Cerebellum (tissue), 4 donors: ENCODE measurements at places on chromosomes 11 and 22.

GRCh38 chr22:48396785-48397530, 1430.7 kb downstream of the BRD1 start:
- no peak for DNase-seq

DNA sequence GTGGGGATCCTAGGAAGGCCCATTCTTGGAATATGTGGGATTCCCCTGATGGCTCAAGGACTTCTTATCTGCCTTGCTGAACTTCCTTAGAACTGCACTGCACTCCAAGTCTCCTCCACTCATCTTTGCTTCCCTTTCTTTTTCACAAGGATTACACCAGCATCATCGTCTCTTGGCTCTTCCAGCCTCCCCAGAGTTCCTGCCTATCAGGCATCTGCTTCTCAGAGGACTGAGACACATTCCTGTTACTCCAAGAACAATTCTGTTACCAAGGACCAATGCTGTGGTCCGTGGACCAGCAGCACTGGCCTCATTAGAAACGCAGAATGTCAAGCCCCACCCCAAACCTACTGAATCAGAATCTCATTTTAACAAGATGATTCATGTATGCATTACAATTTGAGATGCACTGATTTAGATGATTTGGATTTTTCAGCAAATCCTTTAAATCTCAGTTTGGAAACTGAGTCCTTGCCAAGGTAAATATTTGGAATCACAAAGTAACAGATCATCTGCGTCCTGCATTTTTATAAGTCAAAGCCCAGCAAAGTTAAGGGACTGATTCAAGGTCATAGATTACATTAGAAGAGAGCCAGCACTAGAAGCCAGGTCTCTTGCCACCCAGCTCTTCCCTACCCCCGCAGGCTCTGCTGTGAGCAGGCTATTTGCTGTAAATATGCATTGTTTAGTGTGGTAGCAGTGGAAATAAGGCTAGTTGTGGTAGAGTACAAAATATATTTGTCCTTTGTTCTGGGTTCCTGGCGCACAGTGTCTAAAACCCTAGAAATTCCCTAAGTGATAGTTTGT, 110.9 kb downstream of the SWAP70 start:
- DNase-seq = no peak

GRCh38 chr22:48333323-48333763, 1494.3 kb downstream of the BRD1 start:
- no peak for DNase-seq

GRCh38 chr22:24976442-24977218, 24.1 kb downstream of the KIAA1671 start:
- no peak for DNase-seq

DNA sequence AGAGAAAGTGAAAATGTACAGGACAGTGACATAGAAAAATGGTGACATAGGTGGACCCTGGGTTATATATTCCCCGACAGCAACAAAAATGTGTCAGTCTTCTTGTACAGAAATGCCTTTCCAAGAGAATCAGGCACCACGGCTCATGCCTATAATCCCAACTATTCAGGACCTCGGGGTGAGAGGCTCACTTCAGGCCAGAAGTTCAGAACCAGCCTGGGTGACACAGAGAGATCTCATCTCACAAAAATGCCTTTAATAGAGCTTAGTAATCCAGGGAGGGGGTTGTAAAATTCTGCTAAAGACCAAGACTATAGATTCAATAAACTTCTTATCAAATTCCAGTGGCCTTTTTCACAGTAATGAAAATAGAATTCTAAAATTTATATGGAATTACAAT, 10.7 kb downstream of the ZNF195 start:
- DNase-seq = no peak

- no peak for DNase-seq
These were observed 3.9 kb downstream of the TMEM134 start for GRCh38 chr11:67465189-67465510.

GRCh38 chr22:48580481-48580970, 1247.1 kb downstream of the BRD1 start:
- DNase-seq = no peak

DNA sequence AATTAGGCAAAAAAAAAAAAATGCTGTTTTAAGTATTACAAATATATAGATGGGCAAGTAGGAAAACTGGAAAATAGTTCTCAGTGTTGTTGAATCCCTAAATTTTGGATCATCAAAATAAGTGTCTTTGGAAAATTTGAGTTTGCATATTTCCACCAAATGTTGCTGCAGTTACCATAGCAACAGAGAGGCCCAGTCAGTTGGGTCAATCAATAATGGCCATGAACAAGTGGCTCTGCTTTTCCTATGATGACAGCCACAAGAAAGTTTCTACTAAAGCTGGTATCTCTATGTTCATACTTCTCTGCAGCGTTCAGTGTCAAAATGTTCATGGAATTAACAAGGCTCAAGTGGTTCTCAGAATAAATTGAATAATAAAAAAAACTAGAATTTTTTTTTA, 79.1 kb downstream of the SERGEF start:
- no peak for DNase-seq

DNA sequence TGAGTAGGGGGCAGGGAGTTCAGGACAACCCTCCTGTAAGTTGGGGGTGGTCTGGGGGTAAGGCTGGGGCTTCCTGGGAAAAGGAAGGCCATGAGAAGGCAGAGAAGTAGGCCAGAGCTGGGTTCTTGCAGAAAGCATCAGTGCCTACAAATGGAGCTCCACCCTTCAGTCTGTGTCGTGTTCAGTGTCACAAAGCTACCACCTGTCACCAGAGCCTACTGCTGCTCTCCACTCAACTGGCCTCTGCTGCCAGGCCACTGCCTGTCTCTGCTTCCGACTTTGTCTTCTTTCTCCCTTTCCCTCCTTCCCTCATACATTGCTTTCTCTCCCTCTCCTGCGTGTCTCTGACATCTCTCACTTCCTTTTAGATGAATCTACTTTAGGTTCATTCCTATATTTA, 3.4 kb upstream of the WBP2NL start:
- DNase-seq = no peak

GRCh38 chr11:96134602-96135001, 208.4 kb downstream of the MAML2 start:
- DNase-seq = no peak

- no peak for DNase-seq
These were observed 127.8 kb downstream of the TEAD1 start for GRCh38 chr11:12801976-12802375.

DNA sequence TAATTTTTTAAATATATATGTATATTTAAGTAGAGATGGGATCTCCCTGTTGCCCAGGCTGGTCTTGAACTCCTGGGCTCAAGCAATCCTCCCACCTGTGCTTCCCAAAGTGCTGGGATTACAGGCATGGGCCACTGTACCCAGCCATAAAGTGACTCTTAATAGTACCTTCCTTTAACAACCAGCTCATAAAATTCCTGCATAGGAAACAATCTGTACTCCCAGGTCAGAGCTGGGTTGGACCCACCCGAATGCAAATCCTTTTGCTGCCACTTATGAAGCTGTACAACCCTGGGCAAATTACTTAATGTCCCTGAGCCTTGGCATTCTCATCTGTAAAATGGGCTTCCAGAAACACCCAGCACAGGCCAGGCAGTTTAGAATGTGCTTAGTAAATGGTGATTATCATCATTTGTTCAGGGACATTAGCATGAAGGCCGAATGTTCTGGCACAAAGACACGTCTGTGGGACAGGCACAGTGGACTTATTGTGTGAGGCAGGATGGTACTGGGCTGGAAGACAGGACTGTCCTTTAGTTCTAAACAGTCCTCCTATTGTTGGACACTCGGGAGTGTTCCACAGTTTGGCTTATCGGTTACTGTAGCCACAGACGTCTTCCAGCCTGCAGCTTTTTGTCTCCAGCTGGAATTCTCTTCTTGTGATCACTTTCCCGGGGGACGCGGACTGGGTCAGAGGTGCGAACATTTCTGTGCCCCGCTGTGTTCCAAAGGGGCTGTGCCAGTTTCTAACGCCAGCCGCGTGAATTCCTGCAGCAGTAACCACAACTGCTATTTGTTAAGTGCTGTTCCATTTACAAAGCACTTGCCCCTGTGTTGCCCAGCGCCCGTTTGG, 6.0 kb downstream of the PDXP start:
- no peak for DNase-seq

- no peak for DNase-seq
These were observed 109.6 kb downstream of the SCN3B start for GRCh38 chr11:123544631-123545375.

DNA sequence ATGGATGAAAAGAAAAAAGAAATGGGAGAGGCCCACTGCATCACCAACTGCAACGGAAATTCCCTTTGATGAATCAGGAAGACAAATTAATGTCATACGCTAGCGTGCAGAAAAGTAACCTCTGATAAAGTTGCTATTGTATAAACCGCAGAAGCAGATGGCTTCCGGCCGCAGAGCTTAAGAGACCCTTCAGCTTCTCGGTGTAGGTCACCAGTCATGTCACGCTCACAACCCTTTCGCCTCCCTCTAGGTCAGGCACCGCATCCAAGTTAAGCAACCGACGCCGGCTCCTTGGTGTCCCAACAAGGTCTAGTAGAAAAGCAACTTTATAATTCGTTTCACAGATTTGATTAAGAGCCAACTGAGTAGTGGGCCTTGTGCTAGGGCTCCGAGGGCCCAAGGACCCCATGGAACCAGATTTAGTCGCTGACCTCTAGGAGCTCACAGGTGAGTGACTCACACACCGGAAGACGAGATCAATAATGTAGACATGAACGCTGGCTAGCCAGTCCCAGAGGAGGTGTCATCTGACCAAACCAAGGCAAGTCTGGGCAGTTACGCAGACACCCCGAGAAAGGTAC, 1.2 kb upstream of the ZFP91 start:
- DNase-seq = no peak

GRCh38 chr22:20533095-20533878, 25.9 kb downstream of the MED15 start:
- DNase-seq = no peak

GRCh38 chr22:27727673-27728451, 73.7 kb downstream of the MN1 start:
- DNase-seq = no peak

GRCh38 chr11:111733016-111733415, 33.2 kb downstream of the PPP2R1B start:
- no peak for DNase-seq

DNA sequence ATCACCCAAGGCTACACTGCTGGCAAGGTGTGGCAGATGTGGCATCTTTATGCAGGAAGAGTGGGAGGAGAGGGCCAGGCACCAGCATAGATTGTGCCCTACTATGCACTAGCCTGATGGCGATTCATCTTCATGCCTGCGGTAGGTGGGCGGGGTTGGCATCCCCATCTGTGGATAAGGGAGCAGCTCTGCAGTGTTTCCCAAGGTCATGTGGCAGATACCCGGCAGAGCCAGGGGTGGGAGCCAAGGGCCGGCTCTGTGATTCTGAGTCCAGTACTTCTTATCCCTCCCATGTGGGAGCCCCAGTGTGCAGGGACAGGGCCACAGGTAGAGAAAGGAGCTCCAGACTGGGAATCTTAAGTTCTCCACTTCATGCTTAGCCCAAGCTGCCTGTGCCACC, 20.0 kb downstream of the CD82 start:
- no peak for DNase-seq

DNA sequence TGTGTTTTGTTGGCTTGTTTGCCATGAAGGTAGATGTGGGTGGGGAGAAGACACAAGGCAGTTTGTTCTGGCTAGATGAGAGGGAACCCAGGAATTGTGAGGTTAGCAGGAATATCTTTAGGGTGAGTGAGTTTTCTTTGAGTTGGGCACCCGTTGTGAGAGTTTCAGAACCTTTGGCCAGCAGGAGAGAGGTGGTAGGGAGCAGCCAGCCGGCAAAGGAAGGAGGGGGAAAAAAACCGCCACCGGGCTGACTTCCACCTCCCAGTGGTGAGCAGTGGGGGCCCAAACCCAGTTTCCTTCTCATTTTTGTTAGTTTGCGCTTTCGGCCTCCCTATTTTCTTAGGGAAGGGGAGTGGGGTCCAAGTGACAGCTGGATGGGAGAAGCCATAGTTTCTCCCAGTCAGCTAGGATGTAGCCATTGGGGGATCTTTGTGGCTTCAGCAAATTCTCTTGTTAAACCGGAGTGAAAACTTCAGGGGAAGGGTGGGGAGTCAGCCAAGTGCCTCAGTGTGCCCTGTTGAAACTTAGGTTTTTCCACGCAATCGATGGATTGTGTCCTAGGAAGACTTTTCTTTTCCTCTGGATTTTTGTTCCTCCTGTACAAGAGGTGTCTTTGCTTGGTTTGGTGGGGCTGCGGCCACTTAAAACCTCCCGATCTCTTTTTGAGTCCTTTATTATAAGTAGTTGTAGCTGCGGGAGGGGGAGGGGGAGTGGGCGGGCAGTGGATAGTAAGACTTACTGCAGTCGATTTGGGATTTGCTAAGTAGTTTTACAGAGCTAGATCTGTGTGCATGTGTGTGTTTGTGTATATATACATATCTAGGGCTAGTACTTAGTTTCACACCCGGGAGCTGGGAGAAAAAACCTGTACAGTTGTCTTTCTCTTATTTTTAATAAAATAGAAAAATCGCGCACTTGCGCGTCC, 1.1 kb upstream of the GCAT start:
- no peak for DNase-seq

DNA sequence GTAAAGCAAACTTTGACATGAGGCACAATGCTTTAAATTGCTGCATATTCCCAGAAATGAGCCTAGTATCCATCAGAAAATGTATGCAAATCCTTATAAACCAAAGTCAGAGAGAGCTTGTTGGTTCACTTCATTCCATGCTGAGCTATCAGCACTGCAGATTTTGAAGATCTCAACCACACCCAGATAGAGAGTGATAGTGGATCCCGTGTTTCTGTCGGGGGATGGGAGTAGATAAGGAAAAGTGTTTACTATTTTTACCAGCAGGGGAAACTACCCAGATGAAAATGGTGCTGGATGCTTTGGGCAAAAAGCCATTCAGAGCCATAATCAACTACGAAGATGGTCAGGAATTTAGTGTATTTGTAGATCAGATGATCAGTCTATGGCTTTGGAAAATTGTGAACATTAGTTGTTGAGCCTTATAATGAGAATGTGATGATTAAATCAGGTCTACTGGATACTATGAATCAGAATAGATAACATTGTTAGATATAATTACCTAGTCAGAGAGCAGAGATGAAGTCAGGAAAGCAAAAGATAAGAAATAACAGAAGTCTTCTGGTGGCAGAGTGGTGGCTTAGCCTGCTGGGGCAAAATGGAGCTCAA, 10.8 kb downstream of the OR51B6 start:
- DNase-seq = no peak
